ENCODE measurements at places on chromosomes 2 and 18.

DNA sequence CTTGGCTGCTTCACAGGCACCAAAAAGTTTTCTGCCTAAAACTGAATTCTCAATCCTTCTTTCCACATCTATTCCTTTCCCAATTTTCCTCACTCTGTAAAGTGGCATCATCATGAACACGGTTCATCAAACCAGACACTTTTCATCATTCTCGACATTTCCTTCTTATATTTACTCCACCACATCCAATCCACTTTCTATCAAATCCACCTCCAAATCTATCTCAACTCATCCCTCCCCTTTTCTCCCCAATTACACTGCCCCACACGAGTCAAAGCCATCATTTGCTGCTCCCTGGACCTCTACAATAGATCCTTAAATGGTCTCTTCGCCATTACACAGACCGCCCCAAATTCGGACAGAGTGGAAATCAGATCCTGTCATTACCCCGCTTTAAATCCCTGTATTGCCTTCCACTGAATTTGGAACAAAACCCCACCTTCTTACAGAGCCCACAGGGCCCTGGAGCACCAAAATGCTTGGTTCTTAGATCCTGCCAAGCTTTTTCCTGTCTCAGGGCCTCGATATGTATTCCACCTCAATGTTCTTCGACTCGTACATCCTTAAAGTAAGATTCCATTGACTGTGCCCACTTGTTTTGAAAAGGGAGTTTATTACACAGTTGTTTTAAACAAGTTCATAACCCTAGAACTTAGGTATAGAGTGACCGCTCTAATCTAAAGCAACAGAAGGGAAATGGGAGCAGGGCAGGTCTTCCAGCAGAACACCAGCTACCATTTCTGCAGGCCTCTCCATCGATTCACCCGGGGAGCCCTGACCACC is 856 bp downstream of the ACAA2 start:
- peak; percentile 45 for DNase-seq

DNA sequence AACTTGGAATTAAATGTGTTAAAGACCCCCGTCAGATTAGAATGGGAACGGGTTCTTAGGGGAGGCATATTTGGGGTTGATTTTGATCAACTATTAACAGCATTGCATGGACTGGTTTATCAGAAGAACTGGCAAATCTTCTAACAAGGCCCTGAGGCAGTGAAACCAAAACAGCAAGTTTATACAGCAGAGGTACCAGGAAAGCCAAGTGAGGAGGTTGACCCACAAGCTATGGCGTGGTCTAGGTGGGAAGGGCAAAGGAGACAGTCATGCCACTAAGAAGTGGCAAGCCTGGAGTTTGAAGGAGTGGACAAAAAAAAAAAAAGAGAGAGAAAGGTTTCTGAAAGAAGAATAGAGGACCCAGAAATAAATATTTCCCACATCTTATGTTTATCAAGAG is 187.0 kb downstream of the MREG start:
- DNase-seq = no peak

DNA sequence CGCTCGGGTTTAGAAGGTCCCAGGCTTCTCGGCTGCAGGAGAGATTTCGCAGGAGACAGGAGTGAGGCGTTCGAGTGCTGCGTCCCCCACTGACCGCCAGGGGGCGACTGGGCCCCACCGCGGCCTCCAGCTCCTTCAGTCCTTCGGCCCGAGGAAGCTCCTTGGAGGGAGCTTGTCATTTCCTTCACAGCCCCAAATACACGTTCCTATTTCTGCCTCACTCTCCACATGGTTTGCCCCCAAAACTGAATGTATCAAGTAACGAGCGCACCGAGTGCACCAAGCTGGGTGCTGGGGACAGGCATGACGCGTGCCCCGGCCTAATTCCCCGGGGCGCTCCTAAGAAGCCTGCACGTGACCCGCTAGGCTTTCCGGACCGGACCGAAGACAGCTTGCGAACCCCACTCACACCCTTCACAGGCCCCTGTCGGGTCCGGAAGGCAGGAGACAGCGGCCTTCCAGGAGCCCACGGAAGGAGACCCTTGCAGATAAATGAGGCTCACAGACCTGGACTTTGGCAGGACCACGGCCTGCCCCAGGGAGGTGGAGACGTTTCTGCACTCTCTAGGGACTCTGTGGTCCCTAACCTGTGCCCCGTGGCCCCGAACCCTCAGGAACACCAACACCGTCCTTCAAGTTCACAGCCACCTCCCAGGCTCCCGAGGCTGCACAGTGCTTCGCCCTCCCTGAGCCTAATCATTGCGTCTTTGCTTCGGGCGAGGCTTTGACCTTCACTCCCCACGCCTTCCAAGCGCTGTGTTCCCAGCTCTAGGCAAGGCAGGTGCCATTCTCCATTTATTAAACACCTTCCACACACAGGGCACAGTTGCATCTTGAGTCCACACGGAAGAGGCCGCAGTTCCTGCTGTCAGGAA is 13.0 kb upstream of the FAHD2A start:
- peak; percentile 92 for DNase-seq

DNA sequence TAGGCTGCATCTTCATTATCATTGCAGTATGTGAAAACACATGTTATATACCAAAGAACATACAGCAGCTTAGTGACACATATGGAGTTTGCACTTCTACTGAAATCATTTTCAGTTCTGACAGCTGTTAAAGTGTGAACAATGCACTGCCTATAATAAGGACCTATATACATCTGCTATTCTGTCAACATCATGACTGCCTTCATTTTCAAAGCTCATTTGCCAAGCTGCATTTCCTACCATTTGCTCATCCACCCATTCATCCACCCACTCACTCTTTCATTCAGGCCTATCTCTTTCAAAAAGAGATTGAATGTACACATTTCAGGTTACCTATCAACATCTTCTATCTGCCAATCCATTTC is 81.7 kb upstream of the STK17B start:
- DNase-seq = no peak

DNA sequence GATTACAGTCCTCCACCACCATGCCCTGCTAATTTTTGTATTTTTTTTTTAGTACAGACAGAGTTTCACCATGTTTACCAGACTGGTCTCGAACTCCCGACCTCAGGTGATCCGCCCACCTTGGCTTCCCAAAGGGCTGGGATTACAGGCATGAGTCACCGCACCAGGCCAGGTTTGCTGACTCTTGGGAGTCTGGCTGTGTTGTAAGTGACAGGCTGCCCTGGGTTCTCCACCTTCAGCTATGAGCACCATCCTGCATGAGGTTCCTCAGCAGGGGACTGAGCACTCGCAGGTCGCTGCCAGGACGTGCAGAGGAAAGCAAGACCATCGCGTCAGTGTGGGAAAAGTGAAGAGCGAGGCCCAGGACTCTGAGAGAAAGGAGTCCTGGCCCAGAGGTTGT is 112.6 kb upstream of the NDUFV2 start:
- no peak for DNase-seq

- no peak for DNase-seq
Measured at GRCh38 chr2:72894514-72894913, 7.3 kb downstream of the SPR start.

DNA sequence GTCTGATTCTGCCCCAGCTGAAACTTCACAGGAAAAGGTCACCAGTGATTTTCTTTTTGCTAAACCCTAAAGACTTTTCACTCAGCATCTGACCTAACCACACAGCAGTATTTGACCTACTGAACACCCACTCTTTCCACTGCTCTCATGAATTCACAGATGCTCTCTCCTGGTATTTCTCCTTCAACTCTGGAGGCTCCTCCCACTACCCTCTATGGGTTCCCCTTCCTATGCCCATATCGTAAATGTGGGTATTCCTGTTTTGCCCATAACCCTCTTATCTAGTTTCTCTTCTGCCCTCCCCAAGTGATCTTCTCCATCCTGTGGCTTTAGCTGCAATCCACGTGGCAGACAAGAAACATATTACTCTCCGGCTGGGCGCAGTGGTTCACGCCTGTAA is 7.6 kb downstream of the PLEKHM3 start:
- no peak for DNase-seq

DNA sequence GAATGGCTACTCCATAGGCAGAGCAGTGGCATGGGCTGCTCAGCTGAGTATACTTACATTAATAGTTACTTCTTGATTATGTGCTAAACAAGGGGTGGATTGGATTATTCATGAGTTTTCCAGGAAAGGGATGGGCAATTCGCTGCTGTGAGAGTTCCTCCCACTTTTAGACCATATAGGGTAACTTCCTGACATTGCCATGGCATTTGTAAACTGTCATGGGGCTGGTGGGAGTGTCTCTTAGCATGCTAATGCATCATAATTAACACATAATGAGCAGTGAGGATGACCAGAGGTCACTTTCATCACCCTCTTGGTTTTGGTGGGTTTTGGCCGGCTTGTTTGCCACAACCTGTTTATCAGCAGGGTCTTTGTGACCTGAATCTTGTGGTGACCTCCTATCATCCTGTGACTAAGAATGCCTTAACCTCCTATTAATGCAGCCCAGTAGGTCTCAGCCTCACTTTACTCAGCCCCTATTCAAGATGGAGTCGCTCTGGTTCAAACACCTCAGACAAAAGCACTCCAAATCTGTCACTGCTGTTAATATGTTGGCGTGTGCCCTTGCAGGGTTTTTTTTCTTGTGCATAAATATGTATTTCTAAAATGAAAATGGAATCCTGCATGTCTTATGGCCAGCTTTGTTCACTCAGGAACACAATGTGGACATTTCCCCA is 56.0 kb downstream of the CYBRD1 start:
- no peak for DNase-seq

GRCh38 chr2:102585847-102586404 is 33.4 kb upstream of the SLC9A2 start:
- DNase-seq = no peak

DNA sequence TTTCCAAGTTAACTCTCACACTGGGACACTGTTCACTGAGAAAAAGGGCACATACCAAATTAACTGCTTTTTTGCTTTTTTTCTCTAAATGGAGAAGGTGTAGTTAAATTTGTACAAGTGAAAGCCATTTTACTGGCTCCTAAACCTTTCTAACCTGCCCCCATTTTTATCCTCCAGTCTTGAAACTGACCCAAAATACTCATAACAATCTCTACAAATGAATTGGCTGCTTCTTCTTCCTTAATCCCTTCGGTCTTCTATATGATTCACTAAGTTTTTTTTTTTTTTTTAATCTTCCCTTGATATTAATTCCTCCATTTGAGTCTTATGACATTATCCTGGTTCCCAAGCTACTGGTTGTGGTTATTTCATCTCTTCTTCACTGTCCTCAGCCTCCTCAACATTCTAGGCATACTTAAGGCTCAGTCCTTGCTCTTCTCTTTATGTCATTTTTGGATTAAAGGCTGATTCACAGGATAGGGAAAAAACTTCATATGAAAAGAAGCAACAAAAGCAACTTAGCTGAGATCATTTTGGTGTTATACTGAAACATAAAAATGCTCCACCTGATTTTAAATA is 19.8 kb downstream of the ORC2 start:
- DNase-seq = no peak

- DNase-seq = no peak
Measured at GRCh38 chr18:77022556-77022955, 110.0 kb downstream of the MBP start.

- no peak for DNase-seq
Measured at GRCh38 chr2:154960802-154961583, 262.5 kb downstream of the KCNJ3 start.

- DNase-seq = peak; percentile 19
Measured at GRCh38 chr18:79942211-79942610, 9.2 kb downstream of the SLC66A2 start.

GRCh38 chr2:80303909-80304837 is at the start of gene LRRTM1:
LRRTM1 (minus strand) TSS chr2:80304752; CDS start chr2:80303819, 933 bp downstream.
- peak; percentile 83 for DNase-seq

DNA sequence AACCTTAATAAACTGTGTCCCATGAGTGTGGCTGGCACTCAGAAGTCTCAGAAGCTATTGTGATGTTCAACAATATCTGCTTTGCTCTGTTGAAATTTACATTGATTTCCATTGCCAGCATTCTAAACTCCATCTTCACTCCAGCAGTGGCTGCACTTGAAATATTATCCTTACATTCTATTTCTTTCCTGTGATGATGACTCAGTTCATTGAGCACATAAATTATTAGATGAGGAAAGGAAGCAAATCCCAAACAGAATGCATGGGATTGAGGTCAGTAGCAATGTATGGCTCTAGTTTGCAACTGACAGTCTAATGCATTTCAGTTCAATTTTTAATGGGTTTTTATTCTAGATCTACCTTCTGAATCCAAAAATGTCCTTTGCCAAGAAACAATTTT is 92.4 kb upstream of the TTN start:
- DNase-seq = no peak

DNA sequence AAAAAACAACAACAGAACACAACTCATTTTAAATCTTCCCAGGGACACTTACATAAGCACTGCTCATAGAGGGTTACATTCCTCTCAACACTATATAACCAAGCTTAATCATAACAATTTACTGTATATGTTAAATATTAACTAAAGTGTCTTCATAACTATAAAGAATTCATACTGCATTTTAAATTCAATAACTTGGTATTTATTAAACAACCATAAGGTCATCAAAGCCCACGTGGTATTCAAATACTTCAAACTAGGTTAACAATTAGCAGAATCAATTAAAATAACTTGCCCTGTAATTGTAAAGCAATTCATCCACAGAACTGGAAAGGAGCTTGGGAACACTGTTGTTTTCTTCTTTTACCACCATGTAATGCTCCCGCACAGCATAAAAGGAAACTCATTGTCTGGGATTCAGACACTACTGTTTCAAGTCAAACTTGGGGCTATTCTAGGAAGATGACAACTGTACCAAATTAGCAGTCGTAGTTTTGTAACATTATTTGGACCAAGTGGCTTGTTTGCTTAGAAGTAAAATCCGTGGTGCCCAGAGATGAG is 10.4 kb downstream of the GAREM1 start:
- DNase-seq = no peak

DNA sequence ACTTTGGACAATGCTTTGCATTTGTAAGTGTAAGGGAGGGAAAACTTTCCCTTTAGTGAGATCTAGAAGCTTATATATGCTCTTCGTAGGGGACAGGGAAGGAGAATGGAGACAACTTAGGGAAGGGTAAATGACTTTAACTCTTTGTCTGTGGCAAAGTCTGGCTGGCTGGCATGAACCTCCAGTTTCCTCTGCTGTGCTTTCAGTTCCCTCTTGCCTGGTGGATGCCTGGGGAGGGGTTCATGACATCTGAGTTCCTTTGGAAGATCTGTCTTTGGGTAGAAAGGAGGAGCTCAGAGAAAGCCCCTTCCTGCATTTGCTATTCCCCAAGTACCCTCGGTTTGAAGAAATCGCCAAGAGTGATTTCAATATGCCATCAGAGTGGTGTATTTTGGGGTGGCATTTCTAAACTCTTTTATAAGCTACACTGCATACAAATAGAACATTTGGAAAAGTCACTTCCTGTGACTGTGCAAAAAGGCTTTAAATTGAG is 143.6 kb downstream of the VAPA start:
- no peak for DNase-seq

- no peak for DNase-seq
Measured at GRCh38 chr2:31324016-31324633, 90.2 kb downstream of the EHD3 start.

DNA sequence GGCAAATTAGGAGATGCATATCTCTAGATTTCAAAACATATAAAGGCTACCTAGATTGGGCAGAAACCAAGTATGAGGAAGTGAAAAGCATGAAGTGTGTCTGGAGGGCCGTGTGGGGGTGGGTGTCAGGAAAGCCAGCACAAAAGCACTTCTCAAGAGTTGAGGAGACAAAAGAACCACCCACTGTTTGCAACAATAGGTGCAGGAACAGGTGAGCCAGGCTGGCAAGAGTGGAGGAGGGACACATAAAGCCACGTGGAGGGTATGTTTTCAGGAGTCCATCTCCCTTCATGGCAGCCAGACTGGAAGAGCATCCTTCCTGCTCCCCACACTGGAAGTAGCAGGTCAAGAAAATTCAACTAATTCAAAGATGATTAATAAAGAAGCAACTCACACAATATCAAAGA is 96.4 kb downstream of the CERS6 start:
- peak; percentile 93 for DNase-seq

All from endodermal cell (in vitro differentiated cells).